ENCODE measurements at places on chromosomes 1 and 21.

- DNase-seq, result no peak
Measured at GRCh38 chr1:218499011-218499691, 154.0 kb downstream of the TGFB2 start.

DNA sequence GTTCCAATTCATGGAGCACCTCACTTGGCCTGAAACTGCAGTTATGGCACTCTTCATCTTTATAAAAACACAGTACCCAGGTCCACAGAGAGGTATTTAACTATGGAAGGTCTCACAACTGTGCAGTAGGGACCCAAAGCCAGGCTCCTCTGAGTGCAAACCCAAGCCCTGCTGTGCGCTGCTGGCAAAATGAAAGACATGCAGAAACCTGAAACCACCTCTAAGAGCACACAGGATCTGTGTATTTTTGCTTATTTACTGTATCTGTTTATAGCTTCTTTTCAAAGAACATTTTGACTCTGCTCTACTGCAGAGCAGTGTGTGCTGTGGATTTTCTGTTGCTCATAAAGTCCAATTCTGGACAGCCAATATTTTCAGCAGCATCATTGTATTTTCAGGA, 166.6 kb downstream of the DSCAM start:
- DNase-seq, result no peak

DNA sequence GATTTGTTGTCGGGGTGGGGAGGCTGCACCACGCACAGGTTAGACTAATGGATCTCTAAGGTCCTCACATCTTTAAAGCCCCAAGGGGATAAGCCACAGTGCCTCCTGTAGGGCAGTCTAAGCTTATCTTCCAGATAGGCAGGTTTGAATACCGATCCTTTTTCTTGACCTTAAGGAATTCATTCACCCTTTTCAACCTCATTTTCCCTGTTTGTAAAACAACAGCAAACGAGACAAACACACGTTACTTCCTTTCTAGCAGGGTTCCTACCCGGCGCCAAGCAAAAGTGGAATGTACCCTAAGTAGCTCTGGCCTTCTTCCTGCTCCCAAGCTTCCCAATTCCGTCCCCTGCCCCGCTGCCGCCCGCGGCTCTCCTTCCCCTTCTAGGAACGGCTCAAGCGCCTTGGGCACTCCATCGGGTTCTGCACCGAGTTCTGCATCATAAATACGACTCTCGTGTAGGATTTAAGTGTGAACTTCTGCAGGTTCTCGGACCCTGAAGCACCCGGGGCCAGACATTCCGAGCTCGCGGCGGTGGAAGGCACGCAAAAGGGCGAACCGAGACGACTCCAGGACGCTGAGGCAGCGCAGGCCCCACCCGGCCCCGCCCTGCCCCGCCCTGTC, 548 bp upstream of the CDC20 start:
- no peak for DNase-seq

GRCh38 chr1:226938903-226939437, 1.1 kb upstream of the COQ8A start:
- no peak for DNase-seq

- no peak for DNase-seq
Measured at GRCh38 chr1:90593312-90593711, 123.8 kb downstream of the BARHL2 start.

DNA sequence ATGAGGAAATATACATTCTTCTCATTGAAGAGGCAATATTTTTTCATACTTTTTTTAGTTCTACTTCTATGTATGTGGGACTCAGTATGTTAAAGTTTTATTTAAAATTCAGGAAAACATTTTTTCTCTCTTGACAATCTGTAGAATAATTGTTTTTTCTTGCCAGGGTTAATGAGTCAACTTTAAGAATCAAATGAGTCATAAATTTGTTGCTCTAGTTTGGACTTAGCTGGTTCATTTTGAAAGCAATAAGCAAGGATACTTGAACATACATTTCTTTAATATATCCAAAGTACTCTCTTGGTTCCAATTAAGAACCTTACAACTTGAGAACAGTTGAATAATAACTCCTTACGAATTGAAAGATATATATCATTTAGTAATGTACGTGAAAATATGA, 1145.3 kb upstream of the B3GALT2 start:
- DNase-seq, result no peak

GRCh38 chr21:26118938-26119540, 51.5 kb downstream of the APP start:
- no peak for DNase-seq

DNA sequence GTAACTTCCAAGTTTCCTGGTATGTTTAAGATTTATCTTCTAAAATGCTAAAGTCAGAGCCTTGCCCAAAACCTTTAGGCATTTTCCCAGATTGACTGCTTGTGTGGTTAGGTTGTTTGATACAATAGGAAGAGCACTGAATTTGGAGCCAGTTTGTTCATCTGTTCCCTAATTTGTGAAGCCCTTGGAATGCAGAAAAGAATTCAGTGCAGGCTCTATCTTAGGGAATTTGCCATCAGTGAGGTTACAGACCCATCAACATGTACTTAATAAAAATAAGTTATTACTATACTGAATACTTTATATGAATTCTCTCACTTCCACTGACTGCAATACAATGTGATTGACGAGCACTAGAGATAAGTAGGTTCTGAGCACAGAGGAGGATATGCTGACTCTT, 120.2 kb downstream of the PIK3R3 start:
- no peak for DNase-seq

GRCh38 chr1:166573199-166573598, 266.1 kb upstream of the POGK start:
- DNase-seq, result no peak

DNA sequence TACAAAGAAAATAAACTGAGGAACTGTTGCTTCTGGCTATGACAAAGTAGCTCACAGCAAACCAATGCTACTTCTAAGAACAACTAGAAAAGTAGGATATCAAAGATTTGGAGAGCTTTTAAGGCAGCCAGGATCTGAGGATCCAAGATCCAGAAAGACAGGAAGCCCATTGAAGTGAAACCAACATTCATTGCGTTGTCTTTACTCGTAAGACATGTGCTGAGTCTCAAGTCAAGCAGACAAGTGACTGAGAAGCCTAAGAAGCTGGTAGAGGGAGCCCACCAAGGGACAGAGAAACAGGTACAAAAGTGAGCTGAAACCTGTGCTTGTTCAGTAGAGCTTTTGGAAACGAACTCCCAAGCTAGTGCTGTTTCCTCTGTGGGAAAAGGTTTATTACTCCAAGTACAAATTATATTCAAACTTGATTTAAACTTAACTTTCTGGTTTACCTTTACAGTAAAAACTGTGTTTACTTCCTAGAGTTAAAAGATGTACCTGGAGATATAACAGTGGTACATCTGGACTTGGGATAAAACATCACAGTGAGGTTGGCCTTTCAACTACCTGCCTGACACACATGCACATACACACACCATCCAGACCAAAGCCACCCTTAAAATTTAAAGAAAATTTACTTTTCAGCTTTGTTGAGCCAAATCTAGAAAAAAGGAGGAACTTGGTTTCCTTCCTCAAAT, 41.2 kb downstream of the NME7 start:
- no peak for DNase-seq

GRCh38 chr1:145917595-145917994, 922 bp downstream of the PEX11B start:
- DNase-seq, result no peak

- DNase-seq, result no peak
Measured at GRCh38 chr21:45119812-45120211, 45.4 kb downstream of the ADARB1 start.

GRCh38 chr1:212293579-212293978, 8.4 kb downstream of the PPP2R5A start:
- no peak for DNase-seq

GRCh38 chr1:223827193-223827663, 18.5 kb downstream of the TP53BP2 start:
- DNase-seq, result no peak

DNA sequence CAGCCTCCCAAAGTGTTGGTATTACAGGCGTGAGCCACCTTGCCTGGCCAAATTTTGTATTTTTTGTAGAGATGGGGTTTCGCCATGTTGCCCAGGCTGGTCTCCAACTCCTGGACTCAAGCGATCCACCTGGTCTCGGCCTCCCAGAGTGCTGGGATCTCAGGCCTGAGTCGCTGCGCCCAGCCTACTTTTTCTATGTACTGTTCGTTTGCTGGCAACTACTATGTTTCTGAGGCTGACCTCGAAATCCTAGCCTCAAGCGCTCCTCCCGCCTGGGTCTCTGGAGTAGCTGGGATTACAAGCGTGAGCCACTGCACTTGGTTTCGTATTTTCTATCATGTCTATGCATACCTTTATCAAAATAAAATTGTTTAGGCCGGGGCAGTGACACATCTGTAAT, 675 bp upstream of the TEKT2 start:
- DNase-seq, result no peak

DNA sequence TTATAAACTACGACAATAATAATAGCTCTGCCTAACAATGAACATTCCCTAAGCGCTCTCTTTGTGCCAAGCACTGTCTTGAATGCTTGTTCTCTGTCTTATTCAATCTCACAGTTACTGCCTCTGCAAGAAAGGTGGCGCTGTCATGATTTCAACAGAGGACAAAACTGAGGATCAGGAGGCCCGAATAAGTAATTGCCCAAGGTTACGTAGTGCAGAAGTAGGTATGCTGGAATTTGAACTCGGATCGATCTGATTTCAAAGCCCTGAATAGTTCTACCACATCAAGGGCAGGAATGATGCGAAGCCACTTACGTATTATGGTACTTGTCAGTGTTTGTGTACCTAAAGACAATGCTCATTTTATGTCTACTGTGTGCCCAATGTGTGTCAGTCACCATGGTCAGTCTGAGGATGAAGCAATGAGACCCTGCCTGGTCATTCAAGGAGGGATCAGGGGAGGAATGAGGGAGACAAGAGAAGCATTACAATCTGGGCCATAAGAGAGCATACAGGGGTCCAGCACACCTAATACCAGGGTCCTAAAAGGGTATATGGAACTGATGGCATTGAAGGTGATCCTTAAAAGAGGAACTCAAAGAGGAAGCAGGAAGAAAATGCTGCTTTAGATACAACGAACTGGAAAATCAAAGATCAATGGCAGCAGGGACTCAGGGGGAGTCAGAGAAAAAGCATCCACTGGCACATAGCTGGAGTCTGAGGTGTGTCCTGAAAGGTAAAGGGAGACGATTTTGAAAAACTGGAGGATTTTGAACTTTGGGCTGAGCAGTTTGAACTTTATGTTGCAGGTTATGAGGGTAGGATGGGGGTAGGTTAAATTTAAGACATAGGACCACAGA, 389.2 kb downstream of the PLPP3 start:
- no peak for DNase-seq
